T-helper 2 cell treated with Interferon-gamma antibody and Interleukin-4, amounts not matched to agents 5 μg/mL and 100 μg/mL, for 36 hours (primary cell): ENCODE measurements at places on chromosomes 4 and X.

DNA sequence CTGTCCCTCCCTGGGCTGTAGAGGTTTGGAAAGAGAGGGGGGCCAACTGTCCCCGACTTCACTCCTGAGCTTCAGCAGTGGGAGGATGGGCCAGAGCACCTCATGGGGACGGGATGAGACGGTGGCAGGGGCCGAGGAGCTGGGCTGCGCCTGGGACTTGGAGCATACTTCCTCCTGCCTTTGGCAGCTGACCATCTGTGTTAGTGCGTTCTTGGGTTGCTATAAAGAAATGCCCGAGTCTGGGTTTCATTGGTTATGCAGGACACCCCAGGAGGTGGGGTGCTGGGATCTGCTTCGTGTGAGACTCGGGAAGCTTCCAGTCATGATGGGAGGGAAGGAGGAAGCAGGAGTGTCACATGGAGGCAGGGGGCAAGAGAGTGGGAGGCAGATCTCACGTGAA is 7.4 kb downstream of the PSAPL1 start:
- no peak for DNase-seq

DNA sequence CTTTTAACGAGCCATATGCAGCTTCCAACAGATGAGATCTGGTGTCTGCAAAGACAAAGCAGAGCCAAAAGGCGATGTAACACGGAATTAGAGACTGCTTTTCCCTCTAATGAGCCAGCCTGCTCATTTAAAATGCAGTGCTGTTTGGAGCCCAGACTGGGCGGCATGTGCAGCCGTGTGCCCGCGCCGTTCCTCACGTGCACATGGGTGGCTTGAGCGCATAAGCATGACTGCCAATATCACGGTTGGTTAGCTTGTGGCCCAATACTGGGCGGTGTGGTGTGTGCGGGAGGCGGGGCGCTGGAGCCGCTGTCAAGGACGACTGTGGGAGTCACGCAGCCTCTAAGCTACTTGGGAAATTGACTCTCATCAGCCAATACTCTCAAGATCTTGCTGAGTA is 87.0 kb upstream of the SCOC start:
- DNase-seq, result no peak

GRCh38 chrX:48961585-48962091 is 4.2 kb upstream of the OTUD5 start:
- no peak for DNase-seq

GRCh38 chr4:41944089-41944488 is 8.9 kb downstream of the TMEM33 start:
- no peak for DNase-seq

DNA sequence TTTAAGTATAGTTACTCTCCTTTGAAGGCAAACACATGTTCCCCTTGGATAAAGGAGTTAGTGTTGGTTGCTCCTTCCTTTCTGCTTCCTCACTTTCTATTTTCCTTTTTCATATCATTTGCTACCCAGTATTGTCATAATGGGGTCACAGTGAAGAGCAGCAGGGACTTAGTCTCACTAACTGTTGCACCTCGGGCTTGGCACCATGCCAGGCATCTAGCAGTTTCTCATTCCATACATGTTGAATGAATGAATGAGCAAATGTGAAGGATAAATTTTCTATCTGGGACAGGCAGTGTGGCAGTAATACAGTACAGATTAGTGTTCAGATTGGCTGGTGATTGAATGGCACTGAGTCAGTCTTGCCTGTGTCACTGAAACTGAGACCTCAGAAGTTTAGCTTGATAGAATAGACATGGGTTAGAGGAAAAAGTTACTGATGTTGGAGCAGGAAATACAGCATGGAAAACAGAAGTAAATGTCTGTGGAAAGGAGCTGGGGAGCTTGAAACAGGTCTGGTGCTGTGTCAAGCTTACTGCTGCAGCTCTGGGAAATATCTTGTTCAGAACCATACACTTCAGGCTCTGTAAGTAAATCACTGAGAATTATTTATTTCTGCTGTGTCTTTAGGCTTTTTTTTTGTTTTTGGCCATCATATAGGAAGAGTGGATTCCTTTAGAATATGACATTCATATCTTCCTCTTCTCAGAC is 55.8 kb upstream of the PITX2 start:
- no peak for DNase-seq

- peak; percentile 65 for DNase-seq
These were observed 65.4 kb upstream of the ENPP6 start for GRCh38 chr4:184282895-184283654.

DNA sequence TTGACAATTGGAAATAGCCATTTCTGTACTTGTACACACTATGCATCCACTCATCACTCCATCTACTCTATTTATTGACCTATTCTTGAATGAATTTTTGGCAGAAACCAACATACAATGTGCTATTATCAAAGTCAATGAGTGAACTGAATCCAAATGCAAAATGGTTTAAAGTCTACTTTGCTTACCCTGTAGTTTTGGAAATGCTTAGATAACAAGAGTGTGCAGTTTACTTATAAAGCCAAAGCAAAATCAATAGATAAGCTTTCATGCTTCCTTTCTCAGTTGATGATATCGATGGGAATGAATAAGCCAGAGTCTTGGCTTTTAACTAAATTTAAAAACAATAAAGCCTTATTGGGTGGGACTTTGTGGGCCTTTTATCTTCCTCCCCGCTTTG is 58.9 kb upstream of the SPANXB1 start:
- DNase-seq, result no peak

DNA sequence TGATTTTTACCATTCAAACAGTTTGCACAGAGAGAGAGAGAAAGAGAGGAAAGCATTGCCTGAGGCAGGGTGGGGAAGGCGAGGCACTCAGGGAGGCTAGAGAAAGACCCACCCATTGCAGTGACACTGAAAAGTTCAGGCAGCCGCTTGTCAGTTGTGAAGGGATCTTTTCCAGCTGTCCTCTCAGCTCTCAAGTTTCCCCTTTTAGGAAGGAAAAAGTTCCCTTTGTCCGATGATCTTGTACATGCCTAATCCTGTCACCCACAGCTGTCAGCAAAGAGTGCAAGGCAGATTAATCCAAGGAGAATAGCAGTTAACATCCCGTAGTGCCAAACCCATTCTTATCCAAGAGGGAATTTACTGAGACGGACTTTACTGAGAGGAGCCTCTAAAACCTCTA is 255.0 kb downstream of the MAGEB5 start:
- no peak for DNase-seq

DNA sequence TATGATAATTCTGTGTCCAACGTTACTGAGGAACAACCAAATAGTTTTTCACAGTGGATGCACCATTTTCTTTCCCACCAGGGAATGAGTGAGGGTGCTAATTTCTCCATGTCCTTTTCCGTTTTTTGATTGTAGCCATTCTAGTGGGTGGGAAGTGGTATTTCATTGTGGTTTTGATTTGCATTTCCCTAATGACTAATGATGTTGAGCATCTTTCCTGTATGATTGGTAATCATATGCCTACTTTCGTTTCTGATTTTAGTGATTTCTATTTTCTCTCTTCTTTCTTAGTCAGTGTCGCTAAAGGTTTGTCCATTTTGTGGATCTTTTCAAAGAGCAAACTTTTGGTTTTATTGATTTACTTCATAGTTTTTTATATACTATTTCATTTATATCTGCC is 32.1 kb upstream of the TEX13D start:
- no peak for DNase-seq

GRCh38 chrX:11427453-11428071 is 134.3 kb downstream of the AMELX start:
- no peak for DNase-seq

GRCh38 chrX:113962343-113962742 is 621.5 kb upstream of the HTR2C start:
- no peak for DNase-seq

GRCh38 chr4:104413487-104413886 is 81.2 kb downstream of the CXXC4 start:
- no peak for DNase-seq

GRCh38 chr4:11428899-11429698 is 405 bp upstream of the HS3ST1 start:
- DNase-seq, result peak; percentile 52

- DNase-seq, result no peak
These were observed 24.6 kb upstream of the LAP3 start for GRCh38 chr4:17552427-17552826.

- no peak for DNase-seq
These were observed 67.4 kb downstream of the VCX2 start for GRCh38 chrX:8103655-8104054.

DNA sequence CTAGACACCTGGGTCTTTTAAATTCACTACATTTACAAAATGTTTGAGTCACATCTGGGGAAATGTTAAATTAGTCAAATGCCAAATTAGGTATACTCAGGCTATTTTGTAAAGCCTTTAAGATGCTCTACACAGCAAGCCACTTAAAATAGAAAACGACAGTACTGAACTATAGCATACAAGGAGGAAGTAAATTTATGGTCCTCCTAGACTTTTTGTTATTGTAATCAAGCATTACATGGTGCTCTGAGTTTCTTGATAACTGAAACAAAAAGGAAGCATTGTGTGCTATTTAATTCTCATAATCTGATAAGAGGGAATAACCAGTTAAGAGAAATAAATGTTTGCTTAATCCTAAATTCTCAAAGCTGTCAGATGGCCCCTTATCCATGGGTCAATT is 46.2 kb downstream of the SLC9A7 start:
- no peak for DNase-seq

GRCh38 chr4:304969-305680 is at the start of gene ZNF732:
TSS of gene ZNF732 (minus strand) at chr4:305474. CDS start at chr4:305310, 164 bp downstream.
- no peak for DNase-seq

DNA sequence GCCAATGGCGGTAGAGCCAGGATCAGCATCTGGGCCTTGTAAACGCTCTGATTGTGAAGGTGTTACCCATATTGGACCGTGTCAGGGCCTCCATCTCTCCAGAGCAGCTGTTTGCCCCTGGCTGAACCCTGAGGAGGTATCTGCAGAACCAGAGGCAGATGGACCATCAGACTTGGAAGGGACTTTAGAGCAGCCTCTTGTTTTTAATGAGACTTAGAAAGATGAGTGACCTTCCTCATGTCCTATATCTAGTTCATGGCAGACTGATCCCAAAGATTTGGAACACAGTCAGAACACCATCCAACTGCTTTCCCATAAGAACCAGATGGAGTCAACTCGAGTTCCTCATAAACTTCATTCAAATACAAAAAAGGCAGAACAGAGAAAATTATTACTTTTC is 135.1 kb upstream of the MSX1 start:
- DNase-seq, result no peak

DNA sequence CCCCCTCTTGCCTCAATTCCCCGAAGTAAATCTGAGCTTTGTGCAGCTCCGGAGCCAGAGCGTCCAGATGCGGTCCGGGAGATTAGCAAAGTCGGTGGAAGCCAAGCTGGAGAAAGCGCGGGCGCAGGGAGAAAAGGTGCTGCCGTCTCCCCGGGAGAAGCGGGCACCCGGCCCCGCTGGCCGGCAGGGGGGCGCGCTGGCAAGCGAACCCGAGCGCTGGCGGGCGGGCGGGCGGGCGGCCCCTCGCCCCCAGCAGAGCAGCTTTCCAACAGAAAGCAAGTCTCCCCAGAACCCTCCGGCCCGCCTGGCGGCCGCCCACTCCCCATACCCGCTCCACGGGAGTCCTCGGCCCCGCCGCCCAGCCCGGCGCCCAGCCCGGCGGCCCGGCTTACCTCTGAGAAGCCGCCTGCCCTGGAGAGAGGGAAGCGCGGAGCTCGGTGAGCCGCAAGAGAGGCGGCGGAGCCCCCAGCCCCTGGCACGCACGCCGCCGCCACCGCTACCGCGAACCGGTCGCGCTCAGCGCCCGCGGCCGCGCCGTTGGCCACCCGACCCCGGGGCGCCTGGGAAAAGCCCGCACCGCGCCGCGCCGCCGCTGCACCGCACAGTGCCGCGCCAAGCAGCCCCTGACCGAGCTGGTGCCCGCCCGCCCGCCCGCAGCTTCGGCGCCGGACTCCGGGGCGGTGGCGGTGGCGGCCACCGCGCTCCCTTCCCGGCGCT is 529 bp upstream of the CITED1 start:
- DNase-seq, result no peak

DNA sequence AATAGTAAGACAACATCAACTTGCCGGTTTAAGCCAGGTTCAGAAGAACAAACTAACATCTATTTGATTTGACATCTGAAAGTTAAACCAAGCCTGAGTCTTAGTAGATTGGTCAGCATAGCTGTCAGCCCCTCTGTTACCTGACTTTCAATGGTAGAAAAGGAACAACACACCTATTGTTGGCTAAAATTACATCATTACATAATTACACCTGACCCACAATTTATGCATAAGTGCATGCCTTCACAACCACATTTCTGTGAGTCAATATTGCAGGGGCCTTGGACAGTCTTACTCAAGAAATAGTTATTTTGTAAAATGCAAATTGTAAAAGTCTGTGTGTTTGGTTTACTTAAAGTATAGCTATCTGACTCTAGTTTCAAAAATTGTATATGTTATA is 36.2 kb downstream of the EGFL6 start:
- no peak for DNase-seq

DNA sequence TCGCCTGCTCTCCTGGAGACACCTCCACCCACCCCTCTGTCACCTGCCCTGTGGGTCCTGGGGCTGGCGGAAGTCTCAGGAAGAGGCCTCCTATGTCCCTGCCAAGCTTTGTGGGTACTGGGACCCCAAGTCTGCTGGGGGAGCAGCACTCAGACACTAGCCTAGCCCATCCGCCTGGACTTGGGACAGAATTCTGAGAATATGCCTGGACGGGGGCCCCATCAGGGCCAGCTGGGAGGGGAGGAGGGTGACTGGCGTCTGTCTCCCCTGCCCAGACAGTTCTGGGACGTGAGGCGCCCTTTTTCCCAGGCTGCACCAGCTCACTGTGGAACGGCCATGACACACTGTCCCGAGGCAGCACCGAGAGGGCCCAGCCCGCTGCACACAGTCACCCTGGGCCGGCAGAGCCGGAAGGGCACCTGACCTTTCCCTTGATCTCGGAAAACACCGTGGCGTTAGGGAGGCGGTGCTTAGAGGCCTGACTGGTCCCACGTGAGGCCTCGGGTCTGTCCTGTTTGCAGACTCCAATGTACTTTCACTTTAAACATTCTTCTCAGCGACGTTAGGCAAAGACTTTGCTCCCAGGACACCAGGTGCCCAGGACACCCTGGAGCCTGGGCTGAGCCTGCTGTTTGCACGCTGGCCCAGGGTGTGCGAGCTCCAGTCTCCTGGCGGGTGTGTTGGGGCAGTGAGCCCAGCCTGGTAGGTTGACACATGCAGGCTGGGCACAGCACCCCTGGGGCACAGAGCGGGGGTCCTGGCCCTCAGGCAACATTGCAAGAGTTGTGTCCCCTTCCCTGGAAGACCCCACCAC is 700 bp downstream of the SLC26A1 start:
- DNase-seq, result no peak

- no peak for DNase-seq
These were observed 21.2 kb downstream of the CCDC160 start for GRCh38 chrX:134258202-134258601.

GRCh38 chrX:10611441-10612090 is 8.8 kb downstream of the MID1 start:
- DNase-seq, result no peak

DNA sequence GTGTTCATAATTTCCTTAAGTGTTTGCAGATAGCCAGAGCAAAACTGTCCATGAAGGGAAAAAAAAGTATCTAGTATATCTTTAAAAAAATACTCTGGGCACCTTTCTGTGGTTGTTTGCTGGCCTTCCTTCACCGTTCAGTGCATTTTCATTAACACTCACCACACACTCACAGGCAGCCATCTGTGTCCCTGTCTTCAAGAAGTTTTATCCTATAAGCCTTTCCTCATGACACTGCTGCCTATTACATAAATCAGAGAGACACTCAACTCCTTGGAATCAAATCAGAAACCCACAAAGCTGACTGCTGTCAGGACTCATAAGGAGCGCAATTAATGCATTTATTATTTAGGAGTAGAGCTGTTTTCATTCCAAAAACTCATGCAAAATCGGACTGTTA is 1720.2 kb downstream of the PCDH7 start:
- DNase-seq, result no peak

- no peak for DNase-seq
These were observed 99.8 kb downstream of the PHKA2 start for GRCh38 chrX:18883961-18884765.
